Activated CD8-positive, alpha-beta T cell treated with anti-CD3 and anti-CD28 coated beads, Interleukin-2, amount 10 ng/mL, durations not matched to agents 7 days and 5 days (primary cell): ENCODE measurements at places on chromosomes 5 and 9. TPM values are rescaled to one million over a fixed set of nuclear protein-coding genes. Genes with fewer than 3 reads are reported as not detected.
A peak's percentile ranks its signal among the peaks of the same experiment; 100 is the strongest.

Gene SAXO1
- 0.10 TPM for total RNA-seq

Gene OLFML2A
- not detected for total RNA-seq

Gene LHX6
- not detected for total RNA-seq

- H3K4me1 ChIP-seq, result no peaks in the 10 kb centered on the region
- no peak for DNase-seq
- no peaks in the 10 kb centered on the region for H3K27me3 ChIP-seq
- no peak overlapping the region for H3K27ac ChIP-seq
Observed at GRCh38 chr9:113164536-113165300, 13.9 kb downstream of the SLC31A2 start.

- peaks cover 14% of the 10 kb centered on the region for H3K4me1 ChIP-seq
- H3K27ac ChIP-seq, result no peak overlapping the region
- H3K27me3 ChIP-seq, result peaks cover 54% of the 10 kb centered on the region
- DNase-seq, result no peak
- H3K4me3 ChIP-seq, result no peak overlapping the region
- H3K36me3 ChIP-seq, result no peaks in the 10 kb centered on the region
Observed at GRCh38 chr5:78506261-78507024, 142.1 kb downstream of the LHFPL2 start.

- H3K4me1 ChIP-seq, result no peaks in the 10 kb centered on the region
- H3K36me3 ChIP-seq, result no peaks in the 10 kb centered on the region
- peaks cover 6% of the 10 kb centered on the region for H3K27me3 ChIP-seq
- no peak overlapping the region for H3K27ac ChIP-seq
- no peak for DNase-seq
Observed at GRCh38 chr5:150293091-150293941, 3.7 kb upstream of the CAMK2A start.

GRCh38 chr5:116730706-116731105 is 156.1 kb upstream of the SEMA6A start:
- H3K4me3 ChIP-seq, result no peak overlapping the region
- no peaks in the 10 kb centered on the region for H3K36me3 ChIP-seq
- no peak for DNase-seq
- no peaks in the 10 kb centered on the region for H3K4me1 ChIP-seq
- no peak overlapping the region for H3K27ac ChIP-seq

DNA sequence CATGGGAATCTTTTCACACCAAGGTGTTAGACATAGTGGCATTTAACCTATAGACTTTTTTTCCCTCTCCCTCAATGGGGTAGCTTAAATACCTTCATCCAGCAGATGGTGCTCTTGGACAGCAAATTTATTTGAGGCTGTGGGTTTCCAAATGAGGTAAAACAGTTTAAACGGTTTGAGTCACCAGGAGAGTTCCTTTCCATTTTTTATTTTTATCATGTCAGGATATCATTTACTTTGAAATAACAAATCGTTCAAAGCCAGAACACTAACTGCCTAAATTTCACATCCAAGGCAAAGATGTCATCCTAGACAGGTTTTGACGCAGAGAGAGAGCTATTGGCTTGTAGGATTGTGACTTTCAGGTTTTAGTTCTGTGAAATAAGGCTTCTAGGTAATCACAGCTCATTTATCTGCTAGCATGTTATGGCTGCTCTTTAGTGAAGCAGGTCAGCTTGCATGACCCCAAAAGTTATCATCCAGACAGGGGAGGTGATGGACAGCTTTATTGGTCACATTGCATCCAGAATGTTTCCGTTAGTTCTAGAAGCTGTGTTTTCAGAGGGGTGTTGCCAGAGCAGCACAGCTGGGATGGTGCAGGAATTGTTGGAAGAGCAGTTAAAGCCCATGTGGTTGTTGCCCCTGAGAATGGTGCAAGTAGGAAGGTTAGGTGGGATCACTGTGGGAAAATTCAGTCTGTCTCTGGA is 69.8 kb downstream of the KDM4C start:
- H3K27me3 ChIP-seq, result no peaks in the 10 kb centered on the region
- peak; percentile 54 for DNase-seq
- peaks cover 33% of the 10 kb centered on the region for H3K36me3 ChIP-seq
- no peak overlapping the region for H3K4me3 ChIP-seq
- H3K4me1 ChIP-seq, result peaks cover 10% of the 10 kb centered on the region
- H3K27ac ChIP-seq, result no peak overlapping the region

DNA sequence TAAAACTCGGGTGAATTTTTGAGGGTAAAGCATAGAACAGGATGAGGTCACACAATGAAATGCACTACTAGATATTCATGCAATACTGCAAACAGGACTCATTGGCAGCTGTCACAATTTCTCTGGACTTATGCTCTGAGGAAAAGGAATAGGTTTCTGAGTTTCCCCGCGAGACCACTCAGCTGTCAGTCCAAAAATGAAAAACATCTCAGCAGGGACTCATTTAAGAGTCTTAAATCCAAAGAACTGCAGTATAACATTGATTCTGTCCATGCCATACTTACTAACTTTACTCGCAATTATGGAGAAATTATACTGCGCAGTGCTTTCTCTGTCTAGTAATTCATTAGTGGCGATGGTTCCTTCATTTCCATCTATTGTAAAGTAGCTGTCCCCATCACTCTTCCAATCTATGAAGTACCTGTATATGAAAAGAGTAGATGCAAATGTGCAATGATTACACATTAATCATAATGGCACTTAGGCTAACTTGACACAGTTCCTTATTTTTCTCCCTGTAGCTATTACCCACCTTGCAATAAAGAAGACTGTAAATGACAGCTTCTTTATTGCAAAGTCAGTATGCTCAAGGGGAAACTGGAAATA is 1070.0 kb downstream of the CDH12 start:
- no peak for DNase-seq
- H3K36me3 ChIP-seq, result no peaks in the 10 kb centered on the region
- H3K27ac ChIP-seq, result no peak overlapping the region
- no peak overlapping the region for H3K4me3 ChIP-seq

GRCh38 chr5:161691911-161692310 is 6.4 kb downstream of the GABRA6 start:
- H3K27me3 ChIP-seq, result no peaks in the 10 kb centered on the region
- no peak for DNase-seq
- H3K4me1 ChIP-seq, result no peaks in the 10 kb centered on the region
- H3K36me3 ChIP-seq, result no peaks in the 10 kb centered on the region
- no peak overlapping the region for H3K27ac ChIP-seq

DNA sequence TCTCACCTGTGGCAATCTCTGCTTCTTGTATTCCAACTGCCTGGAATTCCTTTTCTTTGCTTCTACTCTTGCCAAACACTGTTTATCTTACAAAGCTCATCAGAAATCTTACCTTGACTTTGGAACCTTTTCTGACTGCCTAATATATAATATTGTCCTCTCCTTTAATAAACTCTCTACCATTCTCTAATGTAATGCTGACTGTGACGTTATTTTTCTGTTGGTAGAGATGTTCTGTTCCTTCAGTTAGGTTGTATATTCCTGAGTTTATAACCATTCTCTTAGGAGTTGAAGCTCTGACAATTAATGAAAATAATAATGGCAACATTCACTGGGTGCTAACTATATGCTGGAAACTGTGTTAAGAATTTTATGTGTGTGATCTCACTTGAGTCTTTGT is 188.8 kb upstream of the ATP10B start:
- H3K27me3 ChIP-seq, result no peaks in the 10 kb centered on the region
- no peaks in the 10 kb centered on the region for H3K36me3 ChIP-seq
- no peak for DNase-seq
- H3K4me3 ChIP-seq, result no peak overlapping the region

DNA sequence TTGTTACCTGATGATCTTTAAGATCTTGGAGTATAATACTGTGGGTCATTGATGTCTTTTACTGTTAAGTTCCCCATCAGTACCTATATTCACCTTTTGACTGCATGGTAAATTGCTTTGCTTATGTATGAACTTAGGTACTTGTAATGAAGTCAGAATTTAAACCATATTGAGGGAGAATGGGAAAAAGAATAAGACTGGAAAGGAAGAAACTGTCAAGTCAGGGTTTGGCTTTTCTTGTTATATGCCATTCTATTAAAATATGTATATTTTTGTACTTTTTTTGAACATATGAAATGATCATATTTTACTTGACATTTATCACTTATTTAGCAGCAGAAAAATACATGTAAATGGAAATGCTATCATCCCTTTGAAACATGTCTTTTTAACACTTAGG is 58.6 kb downstream of the KIAA1958 start:
- H3K4me3 ChIP-seq, result no peak overlapping the region
- H3K27me3 ChIP-seq, result no peaks in the 10 kb centered on the region
- H3K36me3 ChIP-seq, result peaks cover 8% of the 10 kb centered on the region
- H3K27ac ChIP-seq, result no peak overlapping the region
- DNase-seq, result no peak

DNA sequence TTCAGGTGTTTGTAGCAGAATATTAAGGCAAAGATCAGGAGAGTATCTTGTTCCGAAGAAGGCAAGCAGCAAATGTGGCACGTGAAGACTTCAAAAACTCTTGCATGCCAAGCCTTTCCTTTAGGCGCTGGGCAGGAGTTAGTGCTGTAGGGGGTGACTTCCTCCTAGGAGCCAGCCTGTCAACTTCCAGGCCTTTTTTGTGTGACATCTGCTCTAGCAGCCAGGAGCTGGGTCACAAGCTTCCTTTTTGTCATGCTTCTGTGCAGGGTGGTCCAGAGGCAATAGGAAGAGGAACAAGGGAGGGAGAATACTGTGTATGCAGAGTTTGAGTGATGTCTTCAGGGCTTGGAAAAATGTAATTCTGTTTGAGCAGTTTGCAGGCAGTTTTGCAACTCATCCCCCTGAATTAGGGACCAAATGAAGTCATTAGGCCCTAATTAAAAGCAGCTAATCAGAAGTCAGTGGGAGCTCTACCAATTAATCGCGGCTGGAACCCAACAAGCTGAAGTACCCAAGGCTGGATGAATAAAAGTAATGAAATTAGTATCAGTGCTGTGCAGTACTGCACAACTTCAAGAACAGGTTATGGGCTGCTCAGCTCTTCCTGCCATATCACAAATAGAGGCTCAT is 53.5 kb downstream of the TLR4 start:
- H3K36me3 ChIP-seq, result no peaks in the 10 kb centered on the region
- peaks cover 22% of the 10 kb centered on the region for H3K27me3 ChIP-seq
- H3K4me1 ChIP-seq, result no peaks in the 10 kb centered on the region
- H3K4me3 ChIP-seq, result no peak overlapping the region
- no peak for DNase-seq
